ENCODE measurements at places on chromosomes 3 and 15.

DNA sequence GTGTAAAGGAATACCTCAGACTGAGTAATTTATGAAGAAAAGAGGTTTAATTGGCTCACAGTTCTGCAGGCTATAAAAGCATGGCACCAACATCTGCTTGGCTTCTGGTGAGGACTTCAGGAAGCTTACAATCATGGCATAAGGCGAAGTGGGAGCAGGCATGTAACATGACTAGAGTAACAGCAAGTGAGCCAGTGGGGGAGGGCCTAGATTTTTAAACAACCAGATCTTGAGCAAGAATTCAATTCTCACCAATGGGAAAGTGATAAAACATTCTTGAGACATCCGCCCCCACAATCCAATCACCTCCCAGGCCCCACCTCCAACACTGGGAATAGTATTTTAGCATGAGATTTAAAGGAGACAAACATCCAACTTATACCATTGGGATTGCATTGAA, 44.2 kb upstream of the BCL2A1 start:
- no peak for DNase-seq

DNA sequence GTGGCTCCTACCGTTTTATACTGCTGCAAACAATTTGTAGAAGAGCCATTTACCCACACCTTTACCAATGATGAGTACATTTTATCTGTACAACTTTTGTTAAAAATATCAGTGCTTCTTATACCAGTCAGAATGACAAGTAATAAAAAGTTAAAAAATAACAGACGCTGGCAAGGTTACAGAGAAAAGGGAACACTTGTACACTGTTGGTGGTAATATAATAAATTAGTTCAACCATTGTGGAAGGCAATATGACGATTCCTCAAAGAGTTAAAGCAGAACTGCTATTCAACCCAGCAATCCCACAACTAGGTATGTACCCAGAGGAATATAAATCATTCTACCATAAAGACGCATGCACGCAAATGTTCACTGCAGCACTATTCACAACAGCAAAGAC, 51.9 kb downstream of the ARRDC4 start:
- DNase-seq = no peak

DNA sequence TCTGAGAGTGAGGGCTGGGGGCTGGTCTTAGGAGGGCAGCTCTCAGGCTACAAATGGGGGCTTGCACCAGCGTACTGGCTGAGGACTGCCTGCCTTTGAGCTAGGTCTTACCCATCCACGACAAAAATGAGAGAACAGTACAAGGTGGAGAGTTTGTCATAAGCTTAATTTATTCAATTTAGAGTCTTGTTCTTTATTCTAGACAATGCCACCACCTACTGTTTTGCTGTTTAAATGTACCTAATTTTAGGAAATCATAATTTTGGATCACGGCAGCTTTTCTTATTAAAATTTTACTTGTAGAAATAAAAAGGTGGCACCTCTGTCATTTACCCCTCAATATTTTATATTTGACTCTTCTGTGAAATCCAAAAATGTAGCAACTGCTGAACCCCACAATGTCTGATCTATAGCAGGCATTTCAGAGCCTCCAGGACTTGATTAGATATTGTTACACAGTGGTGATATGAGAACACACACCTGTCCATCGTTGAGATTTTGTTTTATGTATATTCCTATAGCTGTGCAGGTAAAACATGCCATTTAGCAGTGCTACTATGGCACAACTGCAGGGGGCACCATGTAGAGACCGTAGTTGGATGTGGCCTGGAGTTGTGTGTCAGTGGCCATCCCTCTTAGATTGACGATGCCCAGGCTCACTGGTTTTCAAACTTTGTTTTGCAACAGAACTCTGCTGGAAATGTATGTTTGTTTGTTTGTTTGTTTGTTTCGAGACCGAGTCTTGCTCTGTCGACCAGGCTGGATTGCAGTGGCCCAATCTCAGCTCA, 88.6 kb downstream of the SLCO3A1 start:
- no peak for DNase-seq

- DNase-seq = no peak
Measured at GRCh38 chr15:57423599-57424140, 47.4 kb downstream of the CGNL1 start.

DNA sequence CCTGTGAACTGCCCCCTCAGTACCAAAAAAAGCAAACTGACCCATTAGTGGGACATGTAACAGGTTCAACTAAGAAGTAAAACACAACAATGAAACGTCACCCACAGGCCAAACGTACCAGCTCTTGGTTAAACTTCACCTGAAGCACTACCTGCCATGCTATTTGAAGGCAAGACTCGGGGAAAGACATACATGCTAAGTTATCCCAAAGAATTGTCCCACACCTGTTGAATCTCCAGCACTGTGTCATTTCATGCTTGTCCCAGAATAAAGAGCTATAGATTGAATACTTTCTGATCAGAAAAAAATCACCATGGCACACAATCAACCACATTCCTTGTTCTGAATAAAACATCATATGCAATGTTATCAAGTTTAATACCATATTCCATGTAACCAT, 195.4 kb upstream of the WNT5A start:
- no peak for DNase-seq

- DNase-seq = no peak
Measured at GRCh38 chr15:72785841-72786240, 2.3 kb upstream of the ADPGK start.

- DNase-seq = no peak
Measured at GRCh38 chr3:127625821-127626220, 3.2 kb upstream of the PODXL2 start.

DNA sequence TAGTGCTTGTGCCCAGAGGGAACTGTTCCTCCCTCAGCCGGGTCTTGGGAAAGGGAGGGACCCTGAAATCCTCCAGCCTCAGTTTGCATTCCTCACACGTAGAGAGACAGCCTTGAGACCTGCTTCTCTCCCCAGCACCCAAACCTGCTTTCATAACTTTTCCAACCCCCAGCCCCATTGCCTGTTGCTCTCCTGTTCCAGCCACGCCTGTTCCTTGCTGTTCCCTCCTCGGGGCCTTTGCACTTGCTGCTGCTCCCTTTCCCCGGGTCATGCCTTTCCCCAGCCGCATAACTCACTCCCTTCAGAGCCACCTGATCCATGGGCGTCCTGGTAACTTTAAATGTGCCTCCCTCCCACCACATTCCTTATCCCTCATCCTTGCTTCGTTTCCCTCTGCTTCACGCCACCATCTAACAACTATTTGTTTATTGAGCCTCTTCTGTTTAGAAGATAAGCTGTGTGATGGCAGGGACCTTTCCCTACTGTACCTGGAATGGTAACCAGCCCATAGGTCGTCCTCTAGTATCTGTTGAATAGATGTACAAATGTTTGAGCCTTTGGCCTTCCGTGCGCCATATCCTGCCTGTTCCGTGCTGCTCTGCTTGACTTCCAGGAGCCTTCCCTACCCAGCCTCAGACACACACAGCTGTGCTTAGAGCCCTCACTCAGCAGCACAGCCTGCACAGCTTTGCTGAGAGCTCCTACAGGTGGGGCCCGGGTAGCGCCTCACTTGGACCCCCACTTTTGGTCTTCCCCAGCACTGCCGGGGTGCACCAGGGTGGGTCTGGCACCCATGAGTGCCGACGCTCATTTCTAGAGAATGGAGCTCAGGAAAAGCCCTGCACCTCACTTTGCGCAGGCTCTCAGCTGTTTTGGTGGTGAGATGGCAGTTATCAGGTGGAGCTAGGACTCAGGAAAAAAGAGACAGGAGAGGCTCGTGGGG, 60.2 kb downstream of the SCN5A start:
- no peak for DNase-seq
